Hematopoietic multipotent progenitor cell treated with erythropoietin and hydrocortisone succinate and interleukin-3 and kit ligand, for 8 days (in vitro differentiated cells): ENCODE measurements at places on chromosomes 13 and 19.

- no peak for DNase-seq
Measured at GRCh38 chr13:103130146-103130545, 63.9 kb upstream of the SLC10A2 start.

DNA sequence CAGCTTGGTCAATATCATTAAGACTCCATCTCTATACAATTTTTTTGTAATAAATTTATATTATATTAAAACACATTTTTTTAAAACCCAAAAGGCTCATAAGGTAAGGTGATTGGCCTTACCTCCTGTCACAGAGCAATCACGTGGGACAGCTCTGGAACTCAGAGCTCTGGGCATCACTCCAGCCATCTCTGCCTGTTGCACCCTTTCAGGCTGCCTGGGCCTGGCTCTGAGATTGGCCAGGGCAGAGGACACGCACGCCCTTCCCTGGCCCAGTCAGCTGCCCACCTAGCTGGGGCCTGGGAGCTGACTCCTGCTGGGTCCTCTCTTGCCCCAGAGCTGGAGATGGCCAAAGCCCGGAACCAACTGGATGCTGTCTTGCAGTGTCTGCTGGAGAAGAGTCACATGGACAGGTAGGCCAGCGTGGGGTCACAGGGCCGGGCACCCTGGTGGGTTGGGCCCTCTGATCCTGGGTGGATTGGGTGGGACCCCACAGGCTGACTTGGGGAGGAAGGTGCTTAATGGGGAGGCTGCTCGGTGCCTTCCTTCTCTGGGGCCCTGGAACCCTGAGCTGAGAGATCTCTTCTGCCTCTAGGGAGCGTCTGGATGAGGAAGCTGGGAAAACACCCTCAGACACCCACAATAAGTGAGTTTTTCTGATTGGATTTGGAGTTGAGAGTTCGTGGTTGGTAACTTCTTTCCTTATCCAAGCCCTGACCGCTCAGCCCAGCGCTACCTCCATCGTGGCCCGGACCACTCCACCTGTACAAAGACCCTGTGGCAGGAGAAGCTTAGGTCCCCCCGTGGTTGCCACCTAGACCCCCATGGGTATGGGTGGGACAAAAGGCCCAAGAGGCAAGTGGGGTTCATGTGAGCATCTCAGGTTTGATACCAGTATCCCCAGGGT lies 3.7 kb downstream of the LIN37 start:
- DNase-seq, result no peak

- no peak for DNase-seq
Measured at GRCh38 chr19:51440846-51441409, 17.3 kb downstream of the SIGLEC8 start.

GRCh38 chr13:109787135-109787954 lies 962 bp upstream of the IRS2 start:
- peak; percentile 59 for DNase-seq

DNA sequence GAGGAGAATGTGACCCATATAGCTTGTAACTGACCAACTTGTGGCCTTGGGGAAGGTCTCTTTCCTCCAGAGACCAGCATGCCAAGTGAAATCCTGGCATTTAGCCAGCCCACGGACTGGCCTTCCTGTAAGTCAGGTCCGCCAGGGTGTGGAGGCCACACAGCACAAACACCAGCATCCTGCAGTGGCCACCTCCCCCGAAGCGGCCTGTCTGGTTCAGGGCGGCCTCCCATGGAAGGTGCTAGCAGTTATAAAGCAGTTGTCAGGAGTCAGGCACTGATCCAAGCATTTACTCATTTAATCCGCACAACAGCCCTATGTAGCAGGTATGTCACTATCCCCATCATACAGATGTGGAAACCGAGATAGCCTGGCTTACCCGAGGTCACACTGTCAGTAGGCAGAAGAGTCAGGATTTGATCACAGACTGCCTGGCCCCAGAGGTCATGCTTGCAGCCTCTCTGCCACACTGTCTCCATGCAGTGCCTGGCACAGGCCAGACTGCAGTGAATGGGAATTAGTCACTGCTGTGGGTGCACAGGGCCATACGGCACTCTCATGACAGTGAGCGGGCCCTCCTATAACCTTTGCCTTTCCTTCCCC lies 36.7 kb downstream of the CAPN12 start:
- no peak for DNase-seq

DNA sequence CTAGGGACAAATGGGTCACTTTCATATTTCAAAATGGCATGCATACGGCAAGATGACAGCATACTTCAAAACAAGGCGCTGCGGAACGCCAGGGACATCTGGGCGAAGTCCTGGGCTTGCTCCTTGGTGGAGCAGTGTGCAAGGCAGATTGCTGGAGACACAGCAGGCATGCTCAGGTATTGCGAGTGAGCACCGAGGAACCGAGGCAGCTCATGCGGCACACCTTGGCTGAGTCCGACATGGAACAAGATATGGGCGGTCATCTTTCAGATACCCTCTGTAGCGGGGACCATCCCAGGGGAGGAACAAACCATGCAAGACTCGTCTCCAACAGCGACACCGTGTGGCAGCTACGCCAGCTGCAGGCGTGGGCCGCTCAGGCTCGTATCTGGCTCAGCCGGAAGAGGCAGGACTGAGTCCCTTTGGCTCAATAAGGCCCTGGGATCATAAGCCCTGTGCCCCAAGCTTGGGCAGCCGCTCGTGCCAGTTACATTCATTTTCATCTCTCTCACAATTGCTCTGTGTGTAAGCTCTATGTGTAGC lies 112.4 kb downstream of the NUFIP1 start:
- DNase-seq, result no peak

DNA sequence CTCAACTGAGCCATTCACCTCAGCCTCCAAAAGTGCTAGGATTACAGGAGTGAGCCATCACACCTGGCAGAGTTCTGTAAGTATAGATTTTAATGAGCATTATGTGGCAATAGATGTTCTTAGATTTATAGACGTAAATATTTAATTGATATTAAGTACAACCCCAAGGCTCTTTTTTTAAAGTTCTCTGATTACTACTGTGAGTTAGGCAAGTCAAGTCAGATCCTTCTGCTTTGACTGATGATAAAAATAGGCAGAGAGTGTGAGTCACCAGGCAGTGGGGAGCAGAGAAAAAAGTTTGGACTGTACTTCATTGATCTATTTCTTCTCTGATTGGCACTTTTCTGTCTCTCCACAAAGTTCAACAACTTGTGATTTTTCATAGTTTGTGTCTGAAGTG lies 1379.9 kb downstream of the UQCRFS1 start:
- DNase-seq, result no peak

DNA sequence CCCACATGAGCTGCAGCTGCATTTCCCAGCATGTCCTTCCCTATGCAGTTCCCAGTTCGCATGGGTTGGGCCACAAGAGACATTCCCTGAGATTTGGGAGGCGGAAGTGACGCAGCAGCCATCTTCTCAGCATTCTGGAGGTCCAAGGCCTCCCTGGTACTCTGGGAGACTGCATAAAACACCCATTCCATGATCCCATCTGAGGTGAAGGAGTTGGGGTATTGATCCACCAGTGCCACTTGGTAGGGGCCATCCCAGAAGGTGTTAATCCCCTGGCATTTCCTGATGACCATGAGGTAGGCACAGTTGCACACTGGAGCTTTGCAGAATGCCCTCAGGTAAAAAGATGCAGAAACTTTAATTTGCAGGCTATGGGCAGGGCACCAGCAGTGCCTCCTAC lies 25.4 kb downstream of the POP4 start:
- no peak for DNase-seq

- DNase-seq, result no peak
Measured at GRCh38 chr19:41708481-41708880, at the start of gene CEACAM5. TSS of gene CEACAM5 (plus strand) at chr19:41708626. CDS start at chr19:41708732, 106 bp downstream.

GRCh38 chr13:85197431-85197830 lies 601.8 kb downstream of the SLITRK6 start:
- no peak for DNase-seq

- DNase-seq, result no peak
Measured at GRCh38 chr13:47256618-47257017, 359.8 kb upstream of the HTR2A start.

GRCh38 chr19:33752018-33752800 lies 44.5 kb upstream of the KCTD15 start:
- no peak for DNase-seq

DNA sequence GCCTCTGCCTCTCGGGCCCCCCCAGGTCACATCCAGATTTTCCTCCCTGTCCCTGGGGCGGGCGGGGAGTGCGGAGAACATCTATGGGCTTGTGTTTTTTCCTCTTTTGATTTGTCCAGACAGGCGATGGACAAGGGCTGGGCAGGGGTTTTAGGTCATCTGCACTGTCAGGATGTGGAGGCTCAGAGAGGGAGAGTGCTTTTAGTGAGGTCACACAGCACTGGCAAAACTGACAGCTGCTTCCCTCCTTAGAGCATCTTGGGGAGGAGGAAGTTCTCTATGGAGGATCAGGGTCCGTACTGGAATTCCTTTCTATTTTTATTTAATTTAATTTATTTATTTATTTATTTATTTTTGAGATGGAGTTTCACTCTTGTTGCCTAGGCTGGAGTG lies 38.9 kb downstream of the NFIC start:
- DNase-seq, result no peak

GRCh38 chr19:11105014-11105636 lies 15.9 kb downstream of the LDLR start:
- no peak for DNase-seq

GRCh38 chr19:3785938-3786824 lies at the start of gene MATK:
TSS of gene MATK (minus strand) at chr19:3786381. CDS start at chr19:3785135, 1,246 bp downstream.
- DNase-seq, result no peak

GRCh38 chr13:32233062-32233461 lies 82.1 kb downstream of the ZAR1L start:
- no peak for DNase-seq

- DNase-seq, result no peak
Measured at GRCh38 chr19:33292595-33293254, 9.6 kb downstream of the CEBPA start.

DNA sequence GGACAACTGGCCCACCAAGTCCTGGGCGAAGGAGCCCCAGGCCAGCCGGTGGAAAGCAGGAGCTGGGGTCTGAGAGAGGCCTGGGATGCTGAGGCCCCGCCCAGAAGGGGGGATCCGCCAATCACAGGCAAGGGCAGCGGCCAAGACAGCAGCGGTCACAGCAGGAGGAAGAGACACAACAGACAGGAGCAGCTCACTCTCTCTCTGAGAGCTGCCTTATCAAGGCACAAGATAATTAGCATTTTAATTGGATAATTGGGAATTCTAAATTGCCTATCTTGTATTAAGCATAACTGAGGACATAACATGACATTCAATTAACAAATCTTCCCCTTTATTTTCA lies 46.2 kb downstream of the CEBPG start:
- no peak for DNase-seq

DNA sequence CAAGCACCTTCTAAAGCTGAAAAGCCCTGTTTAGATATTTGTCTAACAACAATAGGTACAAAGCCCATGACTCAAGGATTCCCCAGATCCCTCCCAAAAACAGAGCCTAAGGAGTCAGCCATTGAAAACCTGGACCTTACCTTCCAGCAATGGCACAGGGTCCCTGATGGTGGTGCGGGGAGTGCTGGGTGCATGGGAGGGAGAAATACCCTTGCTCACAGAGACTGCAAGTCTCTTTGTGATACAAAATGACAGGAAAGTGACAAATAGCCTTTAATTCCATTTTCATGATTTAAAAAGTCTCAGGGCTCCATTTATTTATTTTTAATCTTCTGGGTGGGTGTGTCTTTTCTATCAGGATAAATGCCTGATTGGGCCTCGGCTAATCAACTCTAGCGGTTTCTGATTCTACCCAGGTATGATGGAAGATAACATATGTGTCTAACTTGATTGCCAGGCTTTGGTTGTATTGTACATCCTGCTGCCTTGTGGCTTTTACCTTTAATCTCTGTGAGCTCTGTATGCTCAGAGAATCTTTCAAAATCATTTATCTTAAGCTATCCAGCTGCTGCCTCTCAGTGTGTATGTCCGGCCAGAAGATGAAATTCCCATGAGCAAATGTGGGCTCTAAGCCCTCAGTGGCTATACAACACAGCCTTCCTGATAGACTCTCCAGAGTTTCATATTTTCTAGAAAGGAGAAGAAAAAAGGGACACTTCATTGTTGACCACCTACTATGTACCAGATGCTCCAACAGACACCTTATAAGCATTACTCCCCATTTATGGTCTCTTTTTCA lies 54.6 kb upstream of the FAM124A start:
- DNase-seq, result no peak

GRCh38 chr19:37594982-37595382 lies 306 bp downstream of the ZNF540 start:
- DNase-seq, result no peak

DNA sequence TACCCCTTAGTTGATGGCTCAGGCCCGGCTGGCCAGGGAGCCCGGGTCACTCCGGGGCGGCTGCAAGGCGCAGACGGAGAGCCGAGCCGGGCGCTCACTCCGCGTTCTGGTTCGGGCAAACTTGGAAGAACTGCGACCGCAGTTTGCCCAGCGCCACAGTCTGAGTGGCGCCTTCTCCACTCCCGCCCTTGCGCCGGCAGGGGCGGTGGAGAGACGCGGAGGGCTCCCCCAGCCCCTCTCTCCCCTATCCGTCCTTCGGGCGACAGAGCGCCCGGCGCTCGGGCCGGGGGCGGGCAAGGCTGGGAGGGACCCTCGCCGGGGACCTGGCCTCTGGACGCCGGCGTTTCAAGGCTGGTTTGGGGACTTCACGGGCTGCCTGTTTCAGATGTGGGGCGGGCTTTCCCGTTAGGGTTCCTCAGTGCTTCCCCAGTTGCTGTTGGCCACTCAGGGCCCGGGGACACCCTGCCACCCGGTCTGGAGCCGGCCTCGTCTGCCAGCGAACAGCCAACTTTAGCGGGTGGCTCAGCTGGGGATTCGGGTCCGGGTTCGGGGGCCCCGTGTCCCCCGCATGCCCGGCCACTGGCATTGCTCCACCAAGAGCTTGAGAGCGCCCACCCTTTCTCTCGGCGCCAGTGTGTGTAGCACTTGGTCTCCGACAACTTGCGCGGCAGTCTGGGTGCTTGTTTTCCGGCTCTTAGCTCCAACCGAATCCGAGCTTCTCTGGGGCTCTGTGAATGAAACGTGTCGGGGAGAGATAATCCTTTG lies 1.5 kb downstream of the GPC6 start:
- DNase-seq, result peak; percentile 2

- DNase-seq, result peak; percentile 78
Measured at GRCh38 chr19:55341171-55341588, 1.5 kb downstream of the KMT5C start.

DNA sequence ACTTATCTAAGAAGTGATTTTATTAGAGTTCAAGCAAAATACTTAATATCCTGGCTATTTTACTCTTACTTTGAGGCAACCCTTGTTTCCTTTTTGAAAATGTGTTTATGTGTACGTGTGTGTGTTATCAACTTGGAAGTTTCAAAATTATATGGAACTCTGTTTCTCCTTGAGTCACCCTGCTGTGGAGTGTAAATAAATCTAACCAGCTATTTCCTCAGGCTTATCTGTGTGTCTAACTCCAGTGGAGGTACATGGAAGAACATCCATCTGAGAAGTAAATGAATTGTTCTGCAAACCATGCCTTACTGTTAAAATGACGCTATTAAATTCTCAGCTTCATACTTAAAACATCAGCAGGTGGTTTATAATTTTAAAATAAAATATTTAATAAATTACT lies 583.4 kb upstream of the SLITRK5 start:
- DNase-seq, result no peak
